ENCODE measurements at places on chromosomes 3 and 15.

DNA sequence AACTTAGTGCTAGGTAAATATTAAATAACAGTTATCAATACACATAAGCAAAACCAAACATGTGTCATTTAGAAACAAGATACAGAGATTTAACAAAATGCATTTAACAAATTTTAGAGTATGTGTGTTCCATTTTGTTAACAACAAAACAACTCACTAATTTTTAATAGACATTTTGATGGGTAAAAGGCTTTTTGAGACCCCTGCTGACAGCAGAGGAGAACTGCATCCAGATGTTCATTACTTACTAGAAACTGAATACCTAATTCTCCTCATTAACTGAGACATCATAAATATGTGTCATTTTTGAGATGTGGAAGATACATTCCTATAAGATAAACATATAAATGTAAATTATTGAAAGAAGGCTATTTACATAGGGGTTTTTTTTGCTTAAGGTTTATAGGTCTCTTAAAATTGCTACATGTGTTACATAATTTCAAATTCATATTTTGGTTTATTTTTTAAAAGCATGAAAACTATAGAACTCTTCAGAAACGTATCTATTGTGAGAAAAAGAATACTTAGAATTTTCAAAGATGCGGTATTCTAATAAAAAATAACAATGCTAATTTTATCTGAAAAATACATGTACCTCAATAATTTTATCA, 1009.8 kb downstream of the TUSC7 start:
- DNase-seq: no peak

DNA sequence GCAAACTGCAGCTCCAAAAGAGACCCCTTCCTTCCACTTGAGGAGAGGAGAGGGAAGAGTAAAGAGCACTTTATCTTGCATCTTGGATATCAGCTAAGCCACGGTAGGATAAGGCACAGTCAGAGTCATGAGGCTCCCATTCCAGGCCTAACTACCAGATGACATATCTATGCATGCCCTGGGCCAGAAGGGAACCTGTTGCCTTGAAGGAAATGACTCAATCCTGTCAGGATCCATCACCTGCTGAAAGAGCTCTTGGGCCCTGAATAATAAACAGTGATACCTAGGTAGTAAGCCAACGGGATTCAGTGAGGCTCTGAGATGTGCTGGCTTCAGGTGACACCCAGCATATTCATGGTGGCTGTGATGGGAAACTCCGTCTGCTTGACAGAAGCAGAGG, 118.5 kb upstream of the EPHA3 start:
- DNase-seq: no peak

DNA sequence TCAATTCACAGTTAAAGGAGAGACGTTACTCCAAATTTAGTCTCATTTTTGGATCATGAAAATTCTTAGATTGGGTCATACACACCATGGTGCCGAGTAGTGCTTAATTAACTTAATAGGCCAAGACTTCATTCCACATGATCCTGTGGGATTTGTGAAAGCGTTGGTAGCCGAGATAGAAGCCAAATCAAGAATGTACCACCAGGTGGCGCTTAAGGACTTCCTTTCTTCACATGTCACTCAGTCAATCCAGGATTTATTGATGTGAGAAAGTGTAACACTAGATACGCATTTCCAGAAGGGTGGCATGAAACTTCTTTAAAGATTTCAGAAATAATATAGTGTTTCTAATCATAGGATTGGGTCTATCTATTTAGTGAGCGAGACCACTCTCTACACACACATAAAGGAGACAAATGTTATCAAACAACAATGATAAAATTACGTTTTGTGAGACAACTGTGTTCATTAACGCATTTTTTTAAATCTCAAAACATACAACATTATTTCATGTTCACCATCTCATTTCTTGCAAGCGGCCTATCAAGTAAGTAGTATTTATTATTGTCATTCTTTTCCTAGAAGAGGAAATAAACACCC, 436.1 kb downstream of the CHL1 start:
- DNase-seq: no peak

DNA sequence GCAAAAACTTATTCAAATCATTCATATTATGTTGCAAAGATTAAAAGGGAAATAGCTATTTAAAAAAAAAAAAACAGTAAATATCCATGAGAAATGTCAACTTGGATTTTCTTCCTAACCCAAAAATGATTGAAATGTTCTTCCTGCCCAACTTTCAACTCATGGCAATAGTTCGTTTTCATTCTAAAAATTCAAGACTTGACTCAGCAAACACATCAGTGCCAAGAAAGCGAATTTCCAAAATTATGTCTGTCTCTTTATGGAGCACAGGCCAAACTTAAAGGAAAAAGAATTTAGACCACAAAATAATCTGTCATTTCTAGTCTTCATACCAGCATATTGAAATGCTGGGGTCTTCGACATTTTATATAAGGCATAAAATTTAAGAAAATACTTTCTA, 63.7 kb downstream of the MAGI1 start:
- no peak for DNase-seq

GRCh38 chr3:166580561-166580960, 743.3 kb upstream of the BCHE start:
- DNase-seq: no peak

GRCh38 chr15:57819646-57820045, 113.1 kb downstream of the POLR2M start:
- no peak for DNase-seq

- no peak for DNase-seq
Observed at GRCh38 chr3:56610669-56611335, 53.8 kb downstream of the CCDC66 start.

- DNase-seq: no peak
Observed at GRCh38 chr3:108036984-108037741, 53.7 kb downstream of the CD47 start.

- no peak for DNase-seq
Observed at GRCh38 chr3:46400000-46400734, 6.7 kb downstream of the CCR5AS start.

Measured in Right ventricle myocardium inferior (tissue), 1 donor.